Calu3 (cell line): ENCODE measurements at places on chromosomes 3 and 15.

GRCh38 chr3:173584838-173585831 is 187.6 kb downstream of the NLGN1 start:
- peak; percentile 64 for DNase-seq

DNA sequence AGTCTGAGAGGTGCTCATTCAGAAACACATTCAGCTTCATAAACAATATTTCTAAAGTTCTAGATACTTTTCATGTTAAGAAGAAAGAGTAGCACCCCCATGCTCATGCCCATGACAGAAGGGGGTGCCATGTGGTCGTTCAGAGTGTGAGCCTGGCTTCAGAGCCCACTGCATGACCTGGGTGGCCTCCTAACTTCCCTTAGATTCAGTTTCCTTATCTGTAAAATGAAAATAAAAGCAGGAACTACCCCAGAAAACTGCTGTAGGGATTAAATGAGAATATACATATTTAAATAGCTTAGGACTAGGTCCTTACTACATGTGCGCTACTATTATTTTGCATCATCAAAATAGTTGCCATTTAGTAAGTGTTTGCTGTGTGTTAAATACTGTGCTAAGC is 69.2 kb downstream of the ABHD5 start:
- DNase-seq: no peak

- DNase-seq: no peak
Observed at GRCh38 chr3:81364411-81364810, 397.0 kb downstream of the GBE1 start.

- no peak for DNase-seq
Observed at GRCh38 chr3:146972726-146973125, 367.6 kb upstream of the PLSCR5 start.

DNA sequence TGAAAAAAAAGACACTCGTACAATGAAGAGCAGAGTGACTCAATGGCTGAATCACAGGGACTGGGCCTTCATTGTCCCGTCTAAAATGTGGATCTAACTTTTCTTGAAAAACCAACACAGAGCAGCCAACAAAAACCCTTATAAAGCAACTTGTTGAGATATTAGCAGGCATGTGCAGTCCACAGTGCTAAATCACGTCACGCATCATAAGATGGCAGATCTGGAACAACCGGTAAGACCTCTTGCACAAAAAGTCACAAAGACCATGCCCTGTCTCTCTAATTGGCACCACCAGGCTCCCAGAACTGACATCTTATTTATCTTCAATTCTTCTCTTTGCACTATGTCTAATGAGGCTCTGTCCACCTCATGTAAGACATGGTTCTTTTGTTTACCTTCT is 177.0 kb downstream of the MAGI1 start:
- no peak for DNase-seq

- DNase-seq: no peak
Observed at GRCh38 chr3:52121813-52122212, 32.4 kb downstream of the POC1A start.

DNA sequence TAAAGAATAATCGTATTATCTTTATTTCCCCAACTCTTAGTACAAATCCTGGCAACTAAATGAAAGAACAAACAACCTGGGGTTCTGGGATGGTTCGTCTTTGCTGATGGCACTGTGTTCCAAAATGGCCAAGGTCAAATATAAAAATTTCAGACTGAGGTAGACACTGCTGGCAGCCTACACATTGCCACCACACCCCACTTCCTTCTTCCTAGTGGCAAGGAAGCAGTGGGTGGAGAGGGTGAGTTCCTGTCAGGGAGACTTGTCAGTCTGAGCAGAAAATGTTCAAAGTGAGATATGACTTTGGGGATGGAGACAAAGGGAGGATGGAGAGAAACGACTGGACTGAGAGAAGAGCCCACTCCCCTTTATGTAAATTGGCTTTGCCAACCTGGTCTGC is 69.6 kb downstream of the LMCD1 start:
- DNase-seq: no peak

DNA sequence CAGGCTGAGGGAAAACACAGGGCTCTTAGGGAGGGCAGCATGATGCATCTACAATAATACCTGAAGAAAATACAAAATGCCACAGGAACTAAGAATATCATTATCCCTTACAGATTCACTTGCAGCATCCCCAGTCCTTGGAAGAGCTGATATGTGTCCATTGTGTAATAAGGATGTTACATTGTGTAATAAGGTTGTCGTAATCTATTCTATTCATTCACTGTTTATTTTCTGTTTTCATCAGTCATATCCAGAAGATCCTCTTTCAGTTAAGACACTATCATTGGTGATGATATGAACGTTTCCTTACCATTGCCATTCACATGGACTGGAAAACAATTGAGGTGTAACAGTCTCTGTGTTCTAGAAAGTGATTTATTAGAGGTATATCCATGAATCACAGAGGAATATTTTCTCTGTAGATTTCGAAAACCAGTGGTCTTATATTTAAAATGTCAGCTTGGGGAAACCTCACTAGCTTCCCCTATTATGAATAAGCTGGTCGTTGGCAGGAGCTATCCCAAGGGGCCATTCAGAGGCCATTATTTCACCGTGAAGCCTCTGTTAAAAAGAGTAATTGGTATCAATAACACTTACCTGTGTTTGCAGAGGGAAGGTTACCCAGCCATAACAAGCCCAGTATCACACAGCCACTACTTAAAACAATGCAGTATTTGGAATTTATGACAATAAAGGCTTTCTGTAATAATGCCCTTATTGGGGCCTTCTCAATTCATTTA is 241.1 kb downstream of the ZNF385D start:
- DNase-seq: no peak

DNA sequence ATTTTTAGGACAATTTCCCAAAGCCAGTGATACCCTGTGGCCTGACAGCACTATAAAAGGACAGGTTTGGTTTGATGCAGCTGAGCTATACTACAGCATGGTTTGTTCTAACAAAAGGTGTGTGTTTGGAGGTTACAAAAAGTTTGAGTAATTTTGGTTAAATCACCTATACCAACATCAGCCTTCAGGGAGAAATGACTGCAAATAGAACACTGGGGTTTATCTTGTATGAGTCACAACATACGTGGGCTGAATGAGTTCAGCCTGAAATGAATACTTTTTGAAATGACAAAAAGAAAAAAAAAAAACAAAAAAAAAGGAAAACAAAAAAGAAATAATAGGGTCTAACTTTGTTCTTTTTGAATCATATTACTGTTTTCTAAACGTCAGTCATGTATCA is 345.7 kb downstream of the CNTN3 start:
- DNase-seq: no peak

DNA sequence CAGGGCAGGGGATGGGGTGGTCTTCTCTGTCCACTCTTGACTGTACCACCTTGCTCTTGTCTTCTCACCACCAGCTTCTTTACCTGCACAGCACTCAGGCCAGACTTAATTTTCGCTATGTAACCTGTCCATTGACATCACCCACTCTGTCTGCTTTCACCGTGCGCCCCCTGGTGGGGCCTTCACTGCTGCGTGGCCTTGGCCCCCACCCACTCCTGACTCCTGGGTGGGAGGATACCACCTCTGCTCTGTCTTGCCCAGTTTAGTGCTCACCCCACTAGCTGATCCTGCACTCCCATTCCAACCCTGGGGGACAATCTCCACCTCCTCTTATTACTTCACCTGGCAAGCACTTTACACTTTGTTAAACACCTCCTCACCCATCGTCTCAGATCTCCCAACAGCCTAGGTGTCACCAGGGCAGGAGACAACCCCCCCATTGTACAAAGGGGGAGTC is 17.7 kb downstream of the PTH1R start:
- peak; percentile 81 for DNase-seq

DNA sequence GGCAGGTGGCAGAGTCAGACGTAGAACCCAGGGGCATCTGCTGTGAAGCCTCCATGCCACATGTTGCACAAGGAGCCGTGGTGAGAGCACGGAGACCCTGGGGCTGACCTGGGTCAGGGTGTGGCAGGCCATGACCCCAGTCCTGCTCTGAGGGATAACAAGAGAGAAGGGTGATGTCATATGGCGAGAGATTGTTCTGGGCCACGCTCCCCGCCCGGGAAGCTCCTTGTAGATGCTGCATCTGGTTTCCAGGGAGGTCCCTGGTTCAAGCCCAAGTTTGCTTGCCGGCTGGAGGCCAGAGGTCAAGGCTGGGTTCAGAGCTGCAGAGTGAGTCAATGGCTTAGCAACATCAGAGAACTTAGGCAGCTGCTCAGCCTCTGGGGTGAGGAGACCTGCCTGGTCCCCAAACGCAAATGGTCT is 17.3 kb downstream of the FGD5 start:
- DNase-seq: no peak

DNA sequence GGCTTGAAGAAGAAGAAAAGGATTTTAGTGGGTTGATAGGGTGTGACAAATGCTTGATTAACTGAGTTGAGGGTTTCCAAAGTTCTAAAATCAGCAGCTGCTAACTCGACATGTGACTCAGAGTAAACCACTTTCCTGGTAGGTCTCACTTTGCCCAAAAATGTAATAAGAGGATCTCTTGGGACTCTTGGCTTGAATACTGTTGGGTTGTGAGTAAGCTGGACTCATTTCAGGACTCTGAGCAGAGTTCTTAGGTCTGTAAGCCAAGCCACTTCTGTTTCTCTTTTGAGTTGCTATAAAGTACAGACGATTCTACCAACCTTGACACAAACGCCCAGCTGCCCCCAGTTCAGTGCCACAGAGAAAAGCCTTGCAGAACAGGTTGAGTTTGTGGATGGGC is 241.1 kb downstream of the ZNF621 start:
- DNase-seq: no peak

GRCh38 chr15:48617619-48618018 is 27.9 kb downstream of the FBN1 start:
- DNase-seq: no peak

DNA sequence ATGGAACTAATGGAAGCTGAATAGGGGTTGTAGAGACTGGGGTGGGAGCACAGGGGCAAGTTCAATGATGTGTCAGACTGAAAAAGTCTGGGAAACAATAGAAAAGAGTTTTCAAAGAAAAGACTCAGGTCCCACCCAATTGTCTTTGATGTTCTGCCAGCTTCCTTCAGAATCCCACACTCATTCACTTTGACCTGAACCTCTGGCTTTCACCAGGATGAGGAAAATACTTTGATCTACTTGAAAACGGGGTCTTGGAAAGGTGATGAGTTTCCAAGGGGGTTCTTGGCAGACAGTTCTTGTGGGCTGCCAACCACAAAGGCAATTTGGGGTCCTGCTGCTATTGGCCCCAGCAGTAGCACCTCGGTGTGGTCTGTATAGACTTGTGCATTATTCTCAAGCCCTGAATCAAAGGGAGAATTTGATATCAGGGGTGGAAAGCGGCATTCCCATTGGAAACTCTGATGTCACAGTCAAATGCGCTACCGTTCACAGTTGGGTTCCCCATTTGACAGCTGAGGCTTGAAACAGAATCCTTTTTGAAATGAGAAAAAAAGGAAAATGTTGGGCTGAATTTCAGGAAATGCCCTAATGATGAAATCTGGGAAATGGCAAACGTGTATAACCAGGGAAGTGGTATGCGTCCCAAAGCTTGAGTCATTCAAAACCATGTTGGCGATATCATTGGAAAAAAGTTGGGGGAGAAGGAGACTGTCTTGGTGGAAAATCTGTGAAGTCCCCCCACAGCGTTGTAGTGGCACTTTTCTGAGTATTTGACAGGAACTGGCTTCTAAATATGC is 229.2 kb upstream of the LRTM1 start:
- DNase-seq: no peak

GRCh38 chr3:120425572-120426250 is 25.1 kb downstream of the FSTL1 start:
- DNase-seq: no peak

GRCh38 chr3:132196113-132196512 is 121.1 kb upstream of the ACP3 start:
- DNase-seq: no peak
